8988T (cell line): ENCODE measurements at places on chromosomes 5 and 9.

GRCh38 chr5:58898538-58898937 is 315.7 kb downstream of the RAB3C start:
- no peak for DNase-seq

DNA sequence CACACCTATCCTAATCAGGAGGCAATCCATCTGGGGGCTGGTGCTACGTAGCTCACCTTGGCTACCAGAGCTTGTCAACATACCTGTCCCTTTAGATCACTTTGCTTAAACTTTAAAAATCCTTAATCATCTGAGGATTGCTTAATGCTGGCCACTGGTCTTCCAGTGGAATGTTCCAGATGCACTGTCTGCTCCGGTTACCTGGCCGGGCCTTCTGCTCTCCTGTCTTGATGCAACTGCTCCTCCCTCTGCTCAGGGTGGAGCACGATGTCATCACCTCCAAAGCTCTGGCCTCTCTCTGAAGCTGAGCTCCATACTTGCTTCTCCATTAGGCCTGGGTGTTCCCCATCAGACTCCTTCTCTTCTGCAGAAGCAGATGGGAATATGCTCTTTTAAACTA is 106.5 kb upstream of the OTULINL start:
- DNase-seq = no peak

DNA sequence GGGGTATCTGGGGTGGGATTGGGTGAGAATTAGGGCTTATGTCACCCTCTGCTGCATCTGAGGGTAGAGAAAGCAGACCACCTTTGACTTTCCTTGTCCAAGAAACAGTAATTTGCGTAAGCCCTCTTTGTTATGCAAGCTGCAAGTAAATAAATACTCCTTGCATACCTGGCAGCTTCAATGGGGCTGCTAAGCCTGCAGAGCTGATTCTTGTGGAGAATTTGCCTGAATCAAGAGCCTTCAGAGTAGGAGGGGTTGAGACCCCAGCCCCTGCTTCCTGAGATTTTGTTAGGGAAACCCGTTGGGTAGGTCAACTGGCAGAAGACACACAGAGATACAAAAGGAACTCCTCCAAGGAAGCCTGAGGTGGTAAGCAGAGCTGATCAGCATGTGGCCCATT is 515.1 kb downstream of the DMAC1 start:
- DNase-seq = no peak

GRCh38 chr9:108615152-108615551 is 240.6 kb downstream of the ACTL7B start:
- DNase-seq = no peak

DNA sequence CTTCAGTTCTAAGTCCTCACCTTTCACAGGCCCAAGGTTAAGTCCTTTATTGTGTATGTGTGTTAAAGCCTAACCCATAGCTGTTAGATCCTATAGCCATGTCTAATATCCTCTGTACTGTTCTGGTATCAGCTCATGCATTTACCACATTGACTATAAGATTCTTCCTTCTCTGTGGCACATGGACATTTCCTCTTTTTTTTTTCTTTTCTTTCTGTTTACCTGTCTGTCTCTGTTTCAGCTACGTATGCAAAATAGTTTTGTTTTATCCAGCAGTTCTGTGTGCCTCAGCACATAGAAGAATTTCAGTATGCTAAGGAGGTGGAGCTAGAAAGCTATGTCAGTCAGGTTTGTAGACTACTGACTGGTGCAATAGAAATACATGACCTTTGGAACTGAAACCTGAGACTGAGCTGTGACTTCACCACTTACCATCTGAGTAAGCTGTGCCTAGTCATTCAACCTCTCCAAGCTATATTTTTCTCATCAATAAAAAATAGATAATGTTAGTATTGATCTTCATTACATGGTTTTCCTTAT is 155.6 kb upstream of the VLDLR start:
- DNase-seq = no peak

DNA sequence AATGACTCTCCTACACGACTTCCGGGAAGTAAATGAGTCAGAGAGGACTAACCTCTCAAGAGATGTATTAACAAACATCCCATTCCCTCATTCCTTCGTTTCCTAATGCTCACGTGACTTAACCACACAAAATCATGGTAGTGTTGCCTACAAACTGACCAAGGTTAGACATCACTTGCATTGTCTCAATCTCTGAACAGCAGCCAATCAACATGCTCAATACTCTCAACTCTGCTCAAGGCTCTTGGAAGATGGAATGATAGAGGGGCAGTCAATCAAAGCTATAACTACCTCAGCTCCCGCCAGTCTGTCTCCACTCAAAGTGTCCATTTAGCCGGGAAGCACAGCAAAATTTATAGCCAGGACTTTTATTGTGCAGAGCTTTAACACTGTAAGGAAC is 143.8 kb upstream of the PIK3R1 start:
- no peak for DNase-seq

- no peak for DNase-seq
Observed at GRCh38 chr9:127589955-127590370, 22.1 kb upstream of the STXBP1 start.

- DNase-seq = no peak
Observed at GRCh38 chr5:126680191-126680817, 79.6 kb downstream of the PHAX start.

- no peak for DNase-seq
Observed at GRCh38 chr9:73916016-73916673, 581.0 kb upstream of the RORB start.

- DNase-seq = no peak
Observed at GRCh38 chr9:136764301-136764891, at the start of gene LCN15. TSS of gene LCN15 (minus strand) at chr9:136764518. CDS start at chr9:136764488, 30 bp downstream.

GRCh38 chr5:7886849-7887475 is 18.0 kb downstream of the MTRR start:
- DNase-seq = no peak

DNA sequence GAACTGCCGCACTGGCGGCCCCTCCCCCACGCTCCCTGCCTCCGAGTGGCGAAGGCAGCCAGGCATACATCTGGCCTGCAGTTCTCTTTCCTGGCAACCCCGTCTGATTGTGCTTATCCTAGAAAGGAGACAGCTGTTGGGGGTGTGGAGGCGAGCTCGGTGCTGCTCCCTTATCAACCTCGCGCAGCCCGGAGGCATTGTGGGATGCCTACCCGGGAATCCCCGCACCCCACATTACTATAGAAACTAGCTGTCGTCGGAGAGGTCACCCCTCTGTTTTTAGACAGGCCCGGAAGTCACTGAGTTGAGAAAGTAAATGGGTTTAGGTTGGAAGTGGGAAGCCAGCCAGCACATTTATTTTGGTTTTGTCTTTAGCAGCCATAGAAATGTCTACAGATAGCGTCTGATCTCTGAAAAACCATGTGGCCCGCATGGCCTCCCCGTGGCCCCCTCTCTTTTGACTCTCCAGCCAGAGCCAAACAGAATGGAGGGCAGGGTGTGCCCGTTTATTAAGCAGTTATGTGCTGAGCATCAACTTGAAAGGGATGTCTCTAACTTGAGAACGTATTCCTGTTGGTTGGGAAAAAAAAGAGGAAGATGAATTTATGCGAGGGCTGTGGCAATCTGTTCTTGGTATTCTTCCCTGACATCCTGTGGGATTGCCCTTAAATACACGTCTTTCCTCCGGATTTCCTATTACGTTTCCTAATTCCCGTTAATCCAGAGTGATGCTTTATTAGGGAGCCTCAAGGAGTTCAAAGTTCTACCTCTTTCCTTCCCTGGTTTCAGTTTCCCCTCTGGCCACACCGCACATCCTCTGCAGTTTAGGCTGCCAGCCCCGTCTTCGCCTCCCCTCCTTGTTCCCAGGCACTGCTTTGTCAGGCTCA is 3.9 kb downstream of the STC2 start:
- DNase-seq = no peak

- no peak for DNase-seq
Observed at GRCh38 chr5:168072665-168073064, 218.8 kb upstream of the WWC1 start.

DNA sequence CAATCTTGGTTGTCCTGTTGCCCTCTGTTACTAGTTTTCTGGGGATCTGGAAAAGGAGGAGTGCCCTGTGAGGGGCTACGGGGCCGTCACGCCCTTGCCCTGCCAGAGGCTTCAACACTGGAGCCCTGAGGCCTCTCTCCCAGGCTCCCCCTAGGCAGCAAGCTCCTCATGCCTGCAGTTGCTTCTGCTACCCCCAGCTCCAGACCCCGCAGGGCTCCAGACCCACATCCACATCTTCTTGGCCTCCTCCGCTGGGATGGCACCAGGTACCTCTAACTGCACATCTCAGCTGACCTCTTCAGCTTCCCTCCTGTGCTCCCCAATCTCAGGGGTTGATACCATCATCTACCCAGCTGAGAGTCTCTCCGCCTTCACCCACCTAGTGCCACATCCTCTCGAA is 116.0 kb downstream of the ZNF354C start:
- DNase-seq = no peak

DNA sequence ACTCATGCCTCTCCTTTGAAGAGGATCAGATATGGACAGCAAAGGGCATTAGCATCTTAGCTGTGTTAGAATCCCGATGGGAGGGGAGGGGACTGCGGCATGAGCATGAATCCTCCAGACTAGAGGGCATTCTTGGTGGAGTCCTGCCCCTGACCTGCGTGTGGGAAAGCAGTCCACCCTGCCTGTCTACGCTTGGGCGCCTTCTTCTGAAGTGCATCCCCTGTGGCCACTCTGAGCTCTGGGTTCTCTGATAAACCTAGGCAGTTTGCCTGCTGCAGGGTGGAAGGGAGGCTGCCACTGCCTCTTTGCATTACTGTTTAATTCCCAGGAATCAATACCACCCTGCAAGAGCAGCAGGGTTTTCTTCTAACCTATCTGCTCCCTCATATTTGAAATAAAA is 169.3 kb downstream of the INSYN2B start:
- DNase-seq = no peak

DNA sequence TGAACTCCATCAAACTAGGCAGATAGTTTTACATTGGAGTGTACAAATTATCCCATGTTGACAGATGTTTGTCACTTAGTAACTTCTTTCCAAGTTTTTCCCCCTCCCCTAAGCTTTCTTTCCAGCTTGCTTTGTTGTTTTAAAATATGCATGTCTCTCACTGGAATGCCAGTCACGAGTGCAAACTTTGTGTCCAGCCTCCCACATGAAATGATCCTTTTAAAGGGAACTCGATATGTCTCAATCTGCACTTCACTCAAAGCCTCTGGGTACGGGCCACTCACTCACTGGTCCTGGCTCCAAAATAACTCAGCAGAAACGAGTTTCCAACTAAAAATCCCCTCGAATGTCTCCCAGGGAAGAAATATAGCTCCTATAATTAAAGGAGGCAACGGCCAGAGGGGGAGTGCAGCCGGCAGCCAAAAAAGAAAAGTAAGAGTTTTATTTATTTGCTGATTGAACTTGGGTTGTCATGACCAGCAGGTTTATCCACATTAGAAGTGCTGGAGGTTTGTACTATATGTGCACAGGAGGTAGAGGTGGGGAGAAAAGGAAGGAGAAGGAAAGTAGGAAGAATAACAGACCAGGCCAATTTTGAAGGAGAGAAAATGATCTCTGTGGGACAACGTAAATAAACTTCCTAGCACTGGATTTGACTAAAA is 17.5 kb downstream of the NR2F1 start:
- DNase-seq = no peak

GRCh38 chr5:169544264-169544950 is 39.2 kb upstream of the SPDL1 start:
- no peak for DNase-seq

- DNase-seq = no peak
Observed at GRCh38 chr5:54534191-54535004, 16.8 kb downstream of the SNX18 start.

GRCh38 chr5:56377573-56377972 is 144.4 kb upstream of the ANKRD55 start:
- no peak for DNase-seq

DNA sequence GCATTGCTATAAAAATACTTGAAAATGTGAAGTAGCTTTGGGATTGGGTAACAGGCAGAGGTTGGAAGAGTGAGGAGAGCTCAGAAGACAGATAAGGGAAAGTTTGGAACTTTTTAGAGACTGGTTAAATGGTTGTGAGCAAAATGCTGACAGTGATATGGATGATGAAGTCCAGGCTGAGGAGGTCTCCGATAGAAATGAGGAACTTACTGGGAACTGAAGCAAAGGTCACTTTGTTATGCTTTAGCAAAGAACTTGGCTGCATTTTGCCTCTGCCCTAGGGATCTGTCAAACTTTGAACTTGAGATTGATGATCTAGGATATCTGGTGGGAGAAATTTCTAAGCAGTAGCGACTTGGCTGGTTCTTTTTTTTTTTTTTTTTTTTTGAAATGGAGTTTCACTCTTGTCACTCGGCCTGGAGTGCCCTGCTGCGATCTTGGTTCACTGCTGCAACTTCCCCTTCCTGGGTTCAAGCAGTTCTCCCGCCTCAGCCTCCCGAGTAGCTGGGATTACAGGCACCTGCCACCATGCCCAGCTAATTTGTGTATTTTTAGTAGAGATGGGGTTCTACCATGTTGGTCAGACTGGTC is 998.9 kb downstream of the TLE1 start:
- no peak for DNase-seq

DNA sequence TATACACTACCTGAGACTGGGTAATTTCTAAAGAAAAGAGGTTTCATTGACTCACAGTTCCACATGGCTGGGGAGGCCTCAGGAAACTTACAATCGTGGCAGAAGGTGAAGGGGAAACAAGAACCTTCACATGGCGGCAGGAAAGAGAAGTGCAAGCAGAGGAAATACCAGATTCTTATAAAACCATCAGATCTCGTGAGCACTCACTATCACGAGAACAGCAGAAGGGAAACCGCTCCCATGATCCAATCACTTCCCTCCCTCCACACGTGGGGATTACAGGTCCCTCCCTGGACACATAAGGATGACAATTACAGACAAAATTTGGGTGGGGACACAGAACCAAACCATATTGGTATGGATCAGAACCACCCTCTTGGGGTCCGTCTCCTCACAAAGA is 44.2 kb upstream of the SPIN1 start:
- no peak for DNase-seq

DNA sequence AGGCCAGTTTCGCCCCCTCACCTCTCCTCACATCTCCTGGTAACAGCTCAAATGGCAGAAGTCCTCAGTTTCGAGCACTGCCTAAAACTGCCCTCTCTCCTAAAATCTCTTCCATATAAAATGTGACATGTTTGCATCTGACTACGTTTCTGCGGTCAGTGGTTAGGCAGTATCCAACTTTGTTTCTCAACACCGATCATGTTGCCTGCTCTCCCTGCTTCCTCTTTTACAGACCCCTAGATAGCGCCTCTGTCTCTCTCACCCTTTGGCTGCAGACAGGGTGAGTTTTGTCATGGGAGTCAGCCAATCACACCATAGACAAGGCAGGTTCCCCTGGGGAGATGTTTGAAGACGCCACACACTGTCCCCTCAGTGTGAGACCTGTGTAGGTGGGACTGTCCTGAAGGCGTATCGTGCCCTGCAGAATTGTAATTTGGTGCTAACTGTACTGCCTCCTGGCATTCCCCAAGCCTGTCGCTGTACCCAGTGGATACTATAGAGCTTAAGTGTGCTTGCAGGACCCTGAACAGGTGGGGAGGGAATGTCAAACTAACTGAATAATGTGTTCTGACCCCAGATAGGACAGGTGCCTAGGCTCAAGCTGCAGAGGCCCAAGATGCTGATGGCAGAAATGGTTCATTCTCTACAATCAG is 1.1 kb downstream of the HEXB start:
- DNase-seq = no peak

GRCh38 chr5:149860801-149861322 is 83.7 kb downstream of the PDE6A start:
- DNase-seq = no peak

GRCh38 chr9:35976726-35977125 is 18.8 kb upstream of the OR2S2 start:
- no peak for DNase-seq
